Immature natural killer cell (primary cell): ENCODE measurements at places on chromosomes 2 and 18. TPM values are rescaled to one million over a fixed set of nuclear protein-coding genes. Genes with fewer than 3 reads are reported as not detected.

DNA sequence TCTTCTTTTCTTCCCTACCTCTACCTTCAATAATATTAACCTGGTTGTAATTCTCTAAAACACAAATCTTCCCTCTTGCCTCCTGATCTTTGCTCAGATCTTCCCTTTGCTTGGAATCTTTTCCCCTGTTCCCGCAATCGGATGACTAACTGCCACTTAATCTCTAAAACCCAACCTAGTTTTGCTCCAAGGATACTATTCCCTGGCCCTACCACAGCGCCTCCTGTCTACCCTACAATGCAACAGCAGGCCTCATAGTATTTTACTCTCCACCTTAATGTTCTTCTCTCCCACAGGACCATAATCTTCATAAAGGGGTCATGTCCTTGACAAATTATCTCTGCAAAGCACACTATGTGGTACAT lies 246.8 kb upstream of the TNP1 start:
- DNase-seq = no peak

- DNase-seq = no peak
Observed at GRCh38 chr2:190043441-190043840, 19.1 kb downstream of the MSTN start.

DNA sequence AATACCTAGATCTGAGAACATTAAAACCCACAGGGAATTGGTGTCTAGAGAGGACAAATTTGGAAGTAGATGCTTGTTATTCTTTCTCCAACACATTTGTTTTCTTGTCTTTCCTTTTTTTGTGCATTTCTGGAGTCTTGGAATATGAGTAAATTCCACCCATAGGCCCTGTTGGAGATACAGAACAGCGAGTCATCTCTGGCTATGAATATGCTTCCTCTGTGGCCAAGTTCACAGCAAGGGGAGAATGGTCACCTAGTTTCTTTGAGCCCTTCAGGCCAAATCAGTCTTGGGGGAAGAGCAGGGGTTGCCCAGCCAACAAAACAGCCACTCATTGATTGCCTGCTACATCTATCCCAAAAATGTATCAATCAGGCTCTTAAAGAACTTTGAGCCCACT lies 31.3 kb downstream of the SP140L start:
- DNase-seq = no peak

IGFBP5 gene
- polyA plus RNA-seq = not detected

DNA sequence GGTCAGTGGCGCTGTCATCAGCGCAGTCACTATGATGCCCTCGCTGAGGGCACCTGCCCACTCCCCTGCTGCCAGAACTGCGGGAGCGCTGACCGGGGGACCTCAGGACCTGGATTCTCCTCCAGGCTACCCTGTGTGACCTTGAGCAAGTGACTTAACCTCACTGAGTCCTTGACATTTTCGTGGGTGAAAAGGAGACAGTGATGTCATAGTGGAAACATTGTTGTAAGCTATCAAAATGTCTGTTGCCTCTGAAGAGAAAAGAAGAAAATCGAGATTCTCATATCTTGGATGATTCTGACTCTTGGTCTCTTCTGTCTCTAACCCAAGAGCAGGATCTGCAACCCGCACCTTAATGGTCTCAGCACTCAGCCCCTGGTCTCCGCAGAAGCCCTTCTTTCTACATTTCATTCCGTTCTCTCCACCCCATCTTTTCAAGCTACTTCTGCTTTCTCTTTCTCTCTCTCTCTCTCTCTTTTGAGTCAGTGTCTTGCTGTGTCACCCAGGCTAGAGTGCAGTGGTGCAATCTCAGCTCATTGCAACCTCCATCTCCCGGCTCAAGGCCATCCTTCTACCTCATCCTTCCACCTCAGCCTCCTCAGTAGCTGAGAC lies 978 bp upstream of the TUBA4A start:
- peak; percentile 69 for DNase-seq

GRCh38 chr2:63023444-63023843 lies 27.2 kb upstream of the OTX1 start:
- no peak for DNase-seq

DNA sequence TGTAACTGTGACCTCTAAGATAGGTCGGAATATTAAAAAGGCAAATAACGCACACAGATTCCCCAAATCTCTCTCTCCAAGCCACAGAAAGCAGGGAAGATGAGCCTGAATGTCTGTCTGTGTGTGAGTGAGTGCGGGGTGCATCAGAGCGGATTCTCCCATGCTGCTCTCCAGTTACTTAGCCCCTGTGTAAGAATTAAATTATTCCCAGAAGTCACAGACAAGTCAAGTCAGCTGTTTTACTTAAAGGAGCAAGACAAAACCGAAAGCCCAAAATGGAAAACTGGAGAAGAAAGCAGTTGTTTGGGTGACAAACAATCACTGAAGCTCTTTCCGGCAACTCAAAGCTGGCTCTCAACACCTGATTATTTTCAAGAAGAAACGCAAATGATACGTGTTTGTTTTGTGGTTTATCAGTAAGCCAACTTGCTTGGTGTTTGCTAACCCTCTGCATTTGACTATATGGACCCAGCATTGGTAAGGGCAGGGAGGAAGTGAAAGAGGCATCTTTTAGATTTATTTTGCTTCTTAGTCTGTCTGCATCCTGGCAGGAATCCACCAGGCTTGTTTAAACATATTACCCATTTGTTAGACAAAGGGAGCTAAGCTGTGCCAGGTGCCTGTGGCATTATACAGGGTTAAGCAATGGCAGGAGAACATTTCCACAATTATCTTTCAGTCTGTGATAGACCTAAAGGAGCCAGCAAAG lies 121.5 kb upstream of the CREB1 start:
- no peak for DNase-seq

CBLN2 gene
- not detected for polyA plus RNA-seq

GRCh38 chr18:78528411-78529258 lies 451.0 kb upstream of the SALL3 start:
- DNase-seq = no peak

- DNase-seq = no peak
Observed at GRCh38 chr2:26318950-26319349, 27.0 kb upstream of the SELENOI start.

DNA sequence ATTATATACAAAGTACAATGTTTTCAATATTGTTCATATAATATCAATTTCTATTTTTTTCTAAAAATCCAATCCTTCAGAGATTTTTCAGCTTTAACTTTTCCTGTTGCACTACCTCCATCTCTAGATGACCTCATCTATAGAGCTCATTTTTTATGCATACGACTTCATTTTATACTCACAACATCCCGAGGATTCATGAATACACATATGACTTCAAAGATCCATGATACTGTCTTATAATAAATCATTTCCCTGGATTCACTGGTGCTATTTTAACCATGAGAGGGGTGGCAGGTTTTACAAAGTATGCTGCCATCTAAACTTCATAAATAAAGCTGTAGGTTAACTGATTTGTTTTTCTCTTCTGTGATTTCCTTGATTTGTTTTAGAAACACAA lies 694.6 kb downstream of the EPHA4 start:
- no peak for DNase-seq

WDSUB1 gene
- polyA plus RNA-seq = 32.0 TPM

GRCh38 chr2:231429901-231430300 lies 34.4 kb downstream of the NCL start:
- no peak for DNase-seq

HMSD gene
- not detected for polyA plus RNA-seq

DNA sequence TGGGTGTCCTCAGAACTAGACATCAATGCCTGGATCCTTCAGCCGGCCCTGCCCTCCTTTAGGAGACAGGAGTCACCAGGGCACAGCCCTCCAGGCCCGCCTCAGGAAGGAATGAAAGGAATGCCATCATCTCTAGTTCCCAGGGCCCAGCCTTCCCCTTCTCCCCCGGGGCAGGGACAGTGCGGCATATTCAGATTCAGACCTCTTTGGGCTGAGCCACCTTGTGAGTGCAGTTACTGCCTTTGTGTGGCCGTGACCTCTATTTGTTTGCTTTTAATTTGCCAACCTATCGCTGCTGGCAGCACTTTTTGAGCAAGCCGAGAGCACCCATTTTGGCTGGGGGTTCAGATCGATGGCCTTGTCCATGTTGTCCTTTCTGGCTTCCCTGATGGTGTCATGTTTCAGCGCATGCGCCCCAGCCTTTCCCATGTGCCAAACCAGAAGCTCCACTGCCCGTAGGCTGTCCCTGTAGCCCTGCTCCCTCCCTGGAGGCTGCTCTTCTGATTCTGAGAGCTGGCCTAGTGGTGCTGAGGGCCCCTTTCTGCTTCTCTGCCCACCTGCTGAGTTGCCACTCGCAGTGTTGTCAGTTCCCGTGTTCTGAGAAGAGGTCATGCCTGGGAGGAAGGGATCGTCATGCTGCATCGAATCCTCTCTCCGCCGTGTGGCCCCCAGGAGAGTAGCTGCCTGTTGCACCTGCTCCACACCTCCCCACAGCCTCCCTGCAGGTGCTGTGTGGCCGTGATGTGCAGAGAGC lies 10.9 kb downstream of the ANKRD23 start:
- no peak for DNase-seq

DNA sequence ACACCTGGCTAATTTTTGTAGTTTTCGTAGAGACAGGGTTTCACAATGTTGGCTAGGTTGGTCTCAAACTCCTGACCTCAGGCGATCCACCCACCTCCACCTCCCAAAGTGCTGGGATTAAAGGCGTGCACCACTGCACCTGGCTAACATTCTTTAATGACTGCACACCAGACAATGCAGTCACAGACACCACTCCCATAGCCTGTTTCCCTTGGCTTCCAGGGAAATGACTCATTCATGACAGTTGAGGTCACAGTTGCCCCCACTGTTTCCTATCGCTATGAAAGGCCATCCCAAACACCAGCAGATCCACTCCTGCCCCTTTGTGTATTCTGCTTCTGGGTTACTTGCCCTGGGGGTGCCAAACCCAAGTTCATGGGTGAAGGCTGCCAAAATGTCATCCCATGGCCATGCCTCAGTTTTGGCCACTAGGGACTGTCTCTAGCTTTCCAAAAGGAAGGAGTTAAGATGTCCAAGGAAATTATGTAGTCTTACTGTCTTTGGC lies 8.7 kb downstream of the CHMP1B start:
- DNase-seq = no peak

ZNF521 gene
- polyA plus RNA-seq = not detected

SATB2 gene
- polyA plus RNA-seq = 0.07 TPM

- no peak for DNase-seq
Observed at GRCh38 chr18:36432880-36433555, 135.5 kb downstream of the FHOD3 start.

SPOPL gene
- 2.4 TPM for polyA plus RNA-seq

GRCh38 chr2:142723236-142723635 lies 154.2 kb upstream of the KYNU start:
- DNase-seq = no peak

GRCh38 chr18:45071956-45072355 lies 391.3 kb downstream of the SETBP1 start:
- no peak for DNase-seq

GRCh38 chr2:128408349-128409305 lies 90.0 kb upstream of the HS6ST1 start:
- no peak for DNase-seq

- DNase-seq = no peak
Observed at GRCh38 chr18:45464619-45465018, 150.7 kb upstream of the SLC14A2 start.

GRCh38 chr2:16093639-16094529 lies 153.5 kb downstream of the MYCN start:
- DNase-seq = no peak

- DNase-seq = no peak
Observed at GRCh38 chr2:164015328-164016123, 279.7 kb upstream of the FIGN start.

DNA sequence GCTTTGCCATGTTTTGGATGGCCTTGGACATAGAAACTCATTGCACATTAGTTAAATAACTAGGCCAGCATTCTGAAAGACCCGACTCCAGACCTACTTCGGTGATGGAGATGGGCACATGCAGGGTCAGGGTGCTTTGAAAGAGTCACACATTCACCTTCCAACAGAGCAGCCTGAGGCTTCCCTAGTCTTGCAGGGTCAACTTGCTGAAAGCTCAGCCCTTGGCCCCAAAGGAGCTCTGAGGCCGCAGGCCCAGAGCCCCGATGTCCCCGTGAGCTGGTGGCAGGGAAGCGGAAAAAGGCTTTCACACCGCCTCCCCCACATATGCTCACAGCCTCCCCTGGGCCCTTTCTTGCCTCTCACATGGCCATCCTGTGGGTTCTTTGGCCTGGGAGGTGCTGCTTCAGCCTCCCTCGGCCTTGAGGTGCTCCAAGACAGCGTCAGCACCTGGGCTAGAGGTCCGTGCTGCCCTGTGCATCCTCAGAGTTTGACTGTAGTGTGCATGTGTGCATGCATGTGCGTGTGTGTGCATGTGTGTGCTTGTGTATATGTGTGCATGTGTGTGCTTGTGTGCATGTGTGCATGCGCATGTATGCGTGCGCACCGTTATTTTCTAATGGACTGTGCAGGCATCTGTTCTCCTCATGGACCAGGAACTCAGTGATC lies 21.6 kb downstream of the LDLRAD4 start:
- no peak for DNase-seq

DNA sequence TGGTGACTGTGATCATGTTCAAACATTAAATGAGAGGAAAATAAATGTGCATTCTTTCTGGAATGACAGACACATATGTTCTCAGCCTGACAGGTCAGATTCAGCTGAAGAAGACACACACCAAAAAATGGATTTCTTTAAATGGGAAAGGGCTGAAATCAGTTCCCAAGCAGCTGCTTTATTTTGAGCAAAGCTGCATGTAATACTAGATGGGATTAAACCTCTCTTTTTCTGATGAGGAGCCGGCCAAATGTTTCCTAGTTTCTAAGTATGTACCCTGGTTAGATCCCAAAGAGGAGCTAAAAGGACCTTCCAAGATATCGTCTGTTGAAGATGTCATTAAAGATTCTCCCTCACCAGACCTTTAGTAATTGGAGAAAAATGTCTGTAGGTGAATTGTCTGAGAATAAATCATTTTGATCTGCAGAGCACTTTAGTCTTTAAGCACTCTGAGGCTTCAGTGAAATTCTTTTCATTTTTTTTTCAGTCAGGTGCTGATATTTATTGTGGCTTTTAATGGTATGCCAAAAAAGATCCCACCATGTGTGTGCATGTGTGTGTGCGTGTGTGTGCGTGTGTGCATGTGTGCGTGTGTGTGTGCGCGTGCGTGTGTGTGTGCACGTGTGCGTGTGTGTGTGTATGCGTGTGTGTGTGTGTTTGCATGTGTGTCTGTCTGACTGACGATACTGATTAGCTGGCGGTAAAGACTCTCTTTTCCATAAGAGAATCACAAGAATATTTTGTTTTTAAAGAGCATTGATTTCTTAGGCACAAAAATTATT lies 175.8 kb downstream of the IRS1 start:
- DNase-seq = no peak

GRCh38 chr2:45168711-45169338 lies 159.6 kb upstream of the SIX2 start:
- no peak for DNase-seq

SP140 gene
- 19.3 TPM for polyA plus RNA-seq

GRCh38 chr2:218720048-218721041 lies 9.7 kb downstream of the TTLL4 start:
- DNase-seq = no peak

DNA sequence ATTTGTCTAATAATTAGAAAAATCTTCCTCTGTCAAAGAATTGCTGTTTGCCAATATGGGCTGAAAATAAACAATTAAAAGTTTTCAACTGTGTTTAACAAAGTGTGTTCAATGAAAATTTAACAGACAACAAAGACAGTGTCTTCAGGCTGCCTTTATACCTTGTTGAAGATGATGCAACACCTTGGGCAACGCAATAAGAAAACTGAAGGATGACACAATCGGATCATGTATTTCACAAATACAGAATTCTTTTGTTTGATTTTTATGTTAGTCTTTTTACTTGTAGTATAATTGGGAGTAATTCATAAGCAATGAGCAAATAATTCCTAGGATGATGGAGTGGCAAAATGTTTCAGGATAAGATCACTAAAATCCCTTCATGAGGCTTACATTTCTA lies 27.8 kb downstream of the CHN1 start:
- no peak for DNase-seq

GPR75 gene
- not detected for polyA plus RNA-seq
